ENCODE measurements at places on chromosomes 5 and 9.

DNA sequence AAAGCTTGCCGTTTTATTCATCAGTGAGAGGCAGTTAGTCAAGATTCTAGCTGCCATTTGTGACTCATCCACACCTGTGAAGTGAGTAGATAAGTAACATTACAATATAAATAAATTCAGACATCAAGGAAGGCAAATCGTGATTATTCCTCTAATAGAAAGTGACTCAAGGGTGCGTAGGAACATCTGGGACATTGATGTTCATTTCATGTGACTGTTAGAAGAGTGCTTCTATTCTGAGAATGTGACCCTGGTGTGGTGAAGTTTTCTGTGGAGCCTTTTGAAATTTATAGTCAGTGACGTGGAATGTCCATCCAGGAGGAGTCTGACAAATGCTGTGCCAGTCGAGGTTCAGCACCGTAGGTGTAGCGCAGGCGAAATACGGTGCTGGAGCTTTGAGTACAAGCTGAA is 48.4 kb upstream of the FAM240B start:
- no peak for DNase-seq

GRCh38 chr9:4714266-4715016 is 26.6 kb downstream of the AK3 start:
- DNase-seq, result no peak

DNA sequence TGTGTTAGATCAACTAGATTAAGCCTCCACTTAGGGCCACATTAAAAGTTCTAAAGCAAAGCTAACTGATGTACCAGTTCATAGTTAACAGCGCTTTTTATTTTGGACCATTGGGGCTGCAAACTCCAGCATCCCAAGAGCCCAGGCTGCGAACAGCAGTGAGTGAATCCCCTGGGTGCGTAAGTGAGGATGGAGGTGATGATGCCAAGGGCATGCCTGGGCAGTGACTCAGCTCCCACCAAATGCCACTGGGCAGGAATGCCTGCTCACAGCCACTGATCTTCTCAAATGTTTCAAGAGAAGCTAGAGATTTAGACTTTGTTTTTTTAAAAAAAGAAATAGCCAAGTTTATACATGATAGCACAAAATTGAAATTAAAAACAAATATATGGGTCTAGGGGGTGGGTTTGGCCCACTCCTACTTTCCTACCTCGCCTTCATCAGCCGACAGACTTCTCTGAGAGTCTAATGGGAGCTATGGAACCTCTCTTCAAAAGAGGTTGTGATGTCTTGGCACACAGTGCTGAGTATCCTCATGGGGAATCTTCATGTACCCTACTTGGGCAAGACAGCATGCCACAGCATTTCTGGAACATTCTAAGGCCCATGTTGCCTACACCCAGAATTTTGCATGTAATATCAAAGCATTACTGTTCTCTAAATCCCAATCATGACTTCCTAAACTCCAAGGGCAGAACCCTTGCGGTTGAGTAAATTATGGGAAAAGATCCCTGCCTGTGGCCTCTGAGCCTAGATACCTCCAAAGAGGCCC is 398.1 kb downstream of the EBF1 start:
- DNase-seq, result no peak

GRCh38 chr5:144352330-144352729 is 181.7 kb downstream of the KCTD16 start:
- no peak for DNase-seq

DNA sequence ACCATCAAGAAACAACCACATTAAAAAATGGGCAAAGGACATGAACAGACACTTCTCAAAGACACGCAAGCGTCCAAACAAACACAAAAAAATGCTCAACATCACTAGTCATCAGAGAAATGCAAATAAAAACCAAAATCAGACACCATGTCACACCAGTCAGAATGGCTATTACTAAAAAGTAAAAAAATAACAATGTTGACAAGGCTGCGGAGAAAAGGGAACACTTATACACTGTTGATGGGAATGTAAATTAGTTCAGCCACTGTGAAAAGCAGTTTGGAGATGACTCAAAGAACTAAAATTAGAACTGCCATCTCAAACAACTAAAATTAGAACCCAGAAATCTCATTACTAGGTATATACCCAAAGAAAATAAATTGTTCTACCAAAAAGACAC is 80.4 kb downstream of the CAAP1 start:
- DNase-seq, result no peak

DNA sequence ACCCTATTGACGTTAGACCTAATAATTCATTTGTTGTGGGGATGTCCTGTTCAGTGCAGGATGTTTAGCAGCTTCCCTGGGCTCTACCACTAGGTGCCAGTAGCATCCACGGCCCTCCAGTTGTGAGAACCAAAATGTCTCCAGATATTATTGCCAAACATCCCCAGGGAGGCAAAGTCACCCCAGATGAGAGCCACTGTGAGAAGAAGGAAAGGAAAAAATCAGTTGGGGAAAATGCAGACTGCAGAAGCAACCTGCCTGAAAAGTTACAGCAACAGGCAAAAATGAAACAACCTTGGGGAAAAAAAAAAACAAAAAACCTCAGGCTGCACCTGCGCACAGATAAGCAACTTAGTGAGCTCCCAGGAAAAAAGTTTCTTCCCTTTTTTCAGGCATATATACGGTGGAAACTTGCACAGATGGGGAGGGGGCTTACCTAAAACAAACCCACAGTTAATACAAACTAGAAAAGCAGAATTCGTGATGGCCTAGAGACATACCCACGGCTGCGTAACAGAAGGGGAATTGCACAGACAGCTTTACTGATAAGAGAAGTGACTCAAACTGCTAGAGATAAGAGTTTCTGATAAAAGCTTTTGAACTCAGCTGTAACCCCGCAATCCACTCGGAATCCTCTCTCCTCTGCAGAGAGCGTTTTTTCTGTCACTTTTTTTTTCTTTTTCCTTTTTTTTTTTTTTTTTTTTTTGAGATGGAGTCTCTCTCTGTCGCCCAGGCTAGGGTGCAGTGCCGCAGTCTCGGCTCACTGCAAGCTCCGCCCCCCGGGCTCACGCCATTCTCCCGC is 29.8 kb upstream of the FBP1 start:
- DNase-seq, result no peak
